ENCODE measurements at places on chromosomes 3 and 15.

- DNase-seq: no peak
Observed at GRCh38 chr3:17945799-17946399, 203.5 kb upstream of the TBC1D5 start.

- DNase-seq: peak; percentile 89
Observed at GRCh38 chr15:91706322-91707032, 147.0 kb upstream of the SLCO3A1 start.

GRCh38 chr15:68868296-68868695 is 47.6 kb upstream of the ANP32A start:
- DNase-seq: no peak

GRCh38 chr3:171704002-171704401 is 106.3 kb downstream of the PLD1 start:
- peak; percentile 24 for DNase-seq

DNA sequence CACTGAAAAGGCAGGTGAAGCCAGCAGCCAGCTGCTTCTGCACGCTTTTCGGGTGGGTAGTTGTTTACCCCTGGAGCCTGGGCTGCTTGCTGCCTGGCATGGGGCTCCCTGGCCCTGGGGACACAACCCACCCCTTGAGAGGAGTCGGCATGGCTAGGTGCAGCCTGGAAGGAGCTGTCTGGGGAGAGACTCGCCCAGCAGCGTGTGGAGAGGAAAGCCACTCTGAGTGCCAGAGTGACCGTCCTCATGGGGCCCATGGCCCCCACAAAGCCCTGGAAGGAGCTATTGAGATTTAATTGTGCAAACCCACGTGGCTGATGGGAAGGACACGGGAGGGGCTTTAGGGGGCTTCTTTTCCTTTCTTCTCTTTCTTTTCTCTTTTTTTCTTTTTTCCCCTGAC is 137.5 kb downstream of the OPA1 start:
- DNase-seq: no peak

- no peak for DNase-seq
Observed at GRCh38 chr3:127655641-127656040, 17.1 kb upstream of the ABTB1 start.

DNA sequence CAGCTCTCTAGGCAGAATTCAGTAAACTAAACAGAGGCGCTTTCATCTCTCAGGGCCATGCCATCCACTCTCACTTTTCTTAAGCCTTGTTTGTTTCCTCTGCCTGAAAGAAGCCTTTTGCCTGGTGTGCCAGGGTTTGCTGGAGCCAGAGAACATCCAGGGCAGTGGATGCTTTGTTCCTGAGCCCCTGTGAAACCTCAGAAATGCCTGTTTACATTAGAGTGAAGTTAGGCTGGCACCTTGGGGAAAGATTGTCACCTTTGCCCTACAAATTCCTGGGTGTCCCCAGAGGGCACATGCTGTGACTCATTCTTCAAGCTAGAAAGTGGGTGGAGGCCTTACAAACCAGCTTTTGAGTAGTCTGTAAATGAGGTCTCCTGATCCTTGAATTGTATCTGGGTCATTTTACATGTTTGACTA is 10.7 kb upstream of the TRAK1 start:
- peak; percentile 80 for DNase-seq

GRCh38 chr3:16807391-16807790 is 77.4 kb upstream of the PLCL2 start:
- DNase-seq: no peak

DNA sequence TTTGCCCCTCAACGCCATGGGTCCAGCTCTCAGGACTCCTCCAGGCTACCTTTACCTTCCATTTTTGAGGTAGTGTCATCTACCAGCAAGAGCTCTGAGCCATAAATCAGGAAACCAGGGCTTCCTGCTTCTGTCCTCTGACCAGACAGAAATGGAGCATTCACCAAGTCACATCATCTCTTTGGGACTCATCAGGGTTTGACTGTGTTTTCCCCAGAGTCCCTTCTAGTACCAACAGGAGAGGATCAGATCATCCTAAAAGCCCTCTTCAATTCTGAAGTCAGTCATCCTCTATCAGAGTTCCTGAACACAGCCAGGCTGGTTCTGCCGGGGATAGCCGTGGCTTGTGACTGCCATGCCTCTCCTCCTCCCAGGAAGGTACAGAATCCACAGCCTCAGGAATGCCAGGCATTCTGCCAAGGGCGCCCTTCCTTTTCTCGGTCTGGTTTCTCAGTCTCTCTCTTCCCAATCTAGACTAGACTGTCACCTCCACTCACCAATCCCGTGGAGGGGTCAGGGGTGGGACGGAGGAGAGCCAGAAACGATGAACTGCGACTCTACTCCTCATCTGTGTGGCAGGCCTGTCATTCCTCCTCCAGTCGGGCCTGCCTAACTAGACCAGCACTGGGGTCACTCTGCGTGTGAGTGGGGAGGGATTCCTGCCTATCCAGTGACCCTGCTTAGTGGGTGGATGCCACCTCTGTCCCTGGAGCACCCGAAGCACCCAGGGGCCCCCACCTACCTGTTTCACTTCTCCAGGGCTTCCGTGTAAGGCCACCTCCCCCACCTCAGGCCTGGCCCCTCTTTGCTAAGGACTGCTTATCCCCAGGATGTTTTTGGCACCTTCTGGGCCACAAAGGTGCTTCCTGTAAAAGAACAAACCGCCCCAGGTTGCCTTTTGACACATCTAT is 30.9 kb downstream of the CCNL1 start:
- DNase-seq: peak; percentile 36

DNA sequence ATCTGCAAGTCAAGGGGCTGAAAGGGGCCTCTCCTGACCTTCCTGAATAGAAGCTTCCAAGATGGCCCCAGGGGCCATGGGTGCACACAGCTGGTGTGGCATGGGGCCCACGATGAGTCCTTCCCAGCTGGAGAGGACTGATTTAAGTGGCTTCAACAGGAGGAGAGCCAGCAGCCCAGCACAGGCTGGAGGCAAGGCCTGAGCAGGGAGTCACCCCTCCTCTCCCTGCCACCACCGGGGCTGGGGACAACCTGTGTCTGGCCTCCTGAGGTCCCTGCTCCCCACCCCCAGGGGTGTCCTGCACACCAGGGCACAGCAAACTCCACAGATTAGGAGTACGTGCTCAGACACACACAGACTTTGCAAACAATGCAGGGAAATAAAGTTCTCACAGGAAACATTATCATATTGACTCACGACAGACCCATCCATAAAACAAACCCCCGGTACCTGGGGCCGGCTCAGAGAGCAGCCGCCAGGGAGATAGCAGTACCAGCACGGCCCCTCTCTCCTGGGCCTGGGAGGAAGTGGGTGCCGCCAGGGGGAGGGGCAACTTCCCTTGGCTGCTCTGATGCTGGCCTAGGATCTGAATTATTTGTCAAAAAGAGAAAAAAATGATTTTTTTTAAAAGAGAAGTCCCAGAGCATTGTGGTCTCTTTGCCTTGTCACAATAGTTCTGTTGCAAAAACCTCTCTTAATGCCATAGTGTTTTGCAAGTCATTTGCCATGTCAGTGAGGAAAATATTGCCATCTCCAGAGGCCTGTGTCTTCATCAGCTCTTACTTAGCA is 21.9 kb upstream of the TSEN2 start:
- no peak for DNase-seq

- DNase-seq: no peak
Observed at GRCh38 chr3:83074485-83074884, 1313.0 kb upstream of the GBE1 start.

- DNase-seq: no peak
Observed at GRCh38 chr15:69531665-69532027, 79.0 kb downstream of the RPLP1 start.

- no peak for DNase-seq
Observed at GRCh38 chr3:116394365-116394764, 50.9 kb downstream of the LSAMP start.

- DNase-seq: no peak
Observed at GRCh38 chr3:46193436-46193835, 14.7 kb downstream of the CCR1 start.
